Astrocyte (in vitro differentiated cells and primary cell): ENCODE measurements at places on chromosomes 2 and 18. TPM values are rescaled to one million over a fixed set of nuclear protein-coding genes. Genes with fewer than 3 reads are reported as not detected.

DNA sequence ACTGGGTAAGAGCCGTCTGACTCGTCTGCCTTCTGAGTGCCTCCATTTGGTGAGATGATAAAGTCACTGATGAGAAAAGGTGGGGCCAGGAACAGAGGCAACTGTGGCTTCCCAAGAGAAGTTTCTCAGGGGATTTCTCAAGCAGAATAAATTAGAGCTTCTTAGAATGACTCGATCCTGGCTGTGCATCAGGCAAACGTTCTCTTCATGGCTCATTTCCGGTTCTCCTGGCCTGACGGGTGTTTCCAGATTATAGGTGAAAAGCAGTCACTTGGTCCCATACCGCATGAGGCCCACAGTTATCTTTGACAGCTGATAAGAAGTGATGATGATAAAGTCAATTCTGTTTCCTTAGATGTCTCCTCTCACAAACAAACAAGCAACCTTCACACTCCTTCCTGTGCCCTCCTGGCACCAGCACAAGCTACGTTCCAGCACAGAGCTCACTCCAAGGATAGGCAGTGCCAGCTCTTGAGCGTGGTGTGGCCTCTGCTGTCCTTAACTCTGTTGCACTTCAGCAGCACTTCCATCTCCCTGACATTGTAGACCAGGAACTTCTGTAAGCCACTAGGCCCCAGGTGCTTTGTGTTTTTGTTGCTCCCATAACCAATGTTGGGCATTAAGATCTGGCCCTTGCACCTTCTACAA lies 37.8 kb upstream of the KCNF1 start:
- no peaks in the 10 kb centered on the region for H3K36me3 ChIP-seq
- H3K4me3 ChIP-seq, result no peak overlapping the region
- H3K27ac ChIP-seq, result no peak overlapping the region

- no peak for DNase-seq
- H3K4me1 ChIP-seq, result no peaks in the 10 kb centered on the region
- no peak overlapping the region for H3K27ac ChIP-seq
- no peak overlapping the region for H3K4me3 ChIP-seq
These were observed 28.8 kb downstream of the TTC39C start for GRCh38 chr18:24043403-24043802.

DNA sequence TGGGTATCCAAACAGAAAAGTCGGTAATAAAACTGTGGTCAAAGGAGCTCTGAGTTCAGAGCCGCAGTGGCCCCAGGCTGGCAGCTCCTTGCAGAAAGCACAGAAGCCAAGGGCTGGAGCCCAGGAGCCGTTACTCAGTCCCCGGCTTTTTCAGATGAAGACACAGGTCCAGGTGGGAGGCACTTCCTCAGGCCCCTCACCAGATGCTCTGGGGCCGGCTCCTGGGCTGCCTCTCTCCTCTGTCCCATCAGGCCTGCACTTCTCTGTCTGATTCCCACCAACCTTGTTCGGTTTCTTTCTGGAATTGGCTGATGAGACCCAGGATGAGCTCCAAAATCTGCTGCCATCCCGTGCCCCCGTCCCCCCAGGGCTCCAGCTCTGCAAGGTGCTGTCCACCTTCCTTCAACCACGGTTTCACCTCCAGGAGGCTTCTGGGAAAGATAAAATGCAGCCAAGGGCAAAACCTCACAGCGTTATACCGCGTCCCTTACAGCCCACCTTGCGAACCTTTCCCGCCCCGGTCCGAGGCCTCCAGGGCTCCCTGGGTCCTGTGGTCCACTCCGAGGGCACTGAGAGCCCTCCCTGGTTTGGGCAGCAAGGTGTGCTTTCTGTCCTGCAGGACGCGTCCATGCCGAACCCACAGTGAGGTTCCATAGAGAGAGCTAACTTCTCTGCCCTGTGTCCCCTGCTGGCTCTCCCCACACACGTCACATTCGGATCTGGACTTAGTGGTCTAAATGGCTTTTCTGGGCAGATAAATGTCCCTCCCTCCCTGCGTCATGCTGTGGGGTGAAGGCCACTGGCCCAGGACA lies 102.9 kb downstream of the TPO start:
- no peak for DNase-seq
- no peak overlapping the region for H3K27ac ChIP-seq
- H3K27me3 ChIP-seq, result no peaks in the 10 kb centered on the region

GRCh38 chr2:140465301-140465700 lies 1665.5 kb downstream of the LRP1B start:
- no peak for DNase-seq
- no peaks in the 10 kb centered on the region for H3K36me3 ChIP-seq
- H3K4me1 ChIP-seq, result no peaks in the 10 kb centered on the region
- H3K27ac ChIP-seq, result no peak overlapping the region
- H3K27me3 ChIP-seq, result no peaks in the 10 kb centered on the region

DNA sequence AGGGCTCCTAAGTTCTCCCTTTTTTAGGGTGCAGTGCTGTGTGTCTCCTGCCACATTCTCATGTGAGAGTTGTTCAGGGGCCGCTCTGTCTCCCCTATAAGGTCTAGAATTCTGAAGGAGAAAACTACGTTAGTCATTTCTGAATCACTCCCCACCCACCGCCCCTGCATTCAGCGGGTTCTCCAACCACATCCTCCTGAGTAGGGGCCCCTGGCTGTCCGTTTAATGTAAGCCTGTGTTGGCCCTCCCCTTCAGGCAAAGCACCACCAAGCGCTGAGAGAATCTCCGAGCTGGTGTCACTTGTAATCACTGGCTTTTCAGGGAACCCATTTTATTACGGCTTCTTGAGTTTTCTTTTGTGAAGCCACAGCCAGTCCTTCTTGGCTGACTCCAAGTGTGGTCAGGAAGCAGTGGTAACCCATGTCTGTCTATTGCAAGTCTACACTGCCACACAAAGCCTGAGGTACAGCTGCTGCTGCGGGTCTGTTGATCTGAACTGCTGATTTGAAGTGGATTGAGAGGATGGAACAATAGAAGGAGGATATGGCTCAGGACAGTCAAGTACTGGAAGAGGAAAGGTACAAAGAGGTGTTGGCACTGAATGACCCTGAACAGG lies 16.9 kb downstream of the LCT start:
- no peaks in the 10 kb centered on the region for H3K27me3 ChIP-seq
- H3K27ac ChIP-seq, result peak overlapping the region; percentile 84
- peaks cover 38% of the 10 kb centered on the region for H3K4me1 ChIP-seq
- peak overlapping the region; percentile 57 for H3K4me3 ChIP-seq
- H3K36me3 ChIP-seq, result no peaks in the 10 kb centered on the region

DNA sequence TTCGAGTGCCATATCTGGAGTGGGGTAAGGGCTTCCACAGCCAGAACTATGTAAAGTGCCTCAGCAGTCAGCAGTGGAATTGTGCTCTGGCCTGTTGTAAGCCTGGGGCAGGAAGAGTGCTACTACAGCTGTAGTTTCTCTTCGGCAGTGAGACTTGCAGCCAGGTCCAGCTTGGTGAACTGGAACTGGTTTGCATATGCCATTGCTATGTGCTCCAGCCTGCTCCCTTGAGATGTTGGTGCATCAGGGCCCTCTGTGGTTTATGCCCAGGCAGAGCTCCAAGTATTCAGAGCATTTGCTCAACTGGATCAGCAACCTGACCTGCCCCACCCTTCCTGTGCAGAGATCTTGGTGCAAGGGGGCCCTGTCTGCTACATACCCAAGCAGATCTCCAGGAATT lies 47.8 kb downstream of the ZNF804A start:
- H3K27me3 ChIP-seq, result no peaks in the 10 kb centered on the region
- H3K36me3 ChIP-seq, result no peaks in the 10 kb centered on the region
- H3K4me3 ChIP-seq, result no peak overlapping the region

- DNase-seq, result no peak
- no peak overlapping the region for H3K27ac ChIP-seq
- H3K27me3 ChIP-seq, result no peaks in the 10 kb centered on the region
- H3K36me3 ChIP-seq, result no peaks in the 10 kb centered on the region
These were observed 120.1 kb downstream of the KCNF1 start for GRCh38 chr2:11031876-11032275.

DNA sequence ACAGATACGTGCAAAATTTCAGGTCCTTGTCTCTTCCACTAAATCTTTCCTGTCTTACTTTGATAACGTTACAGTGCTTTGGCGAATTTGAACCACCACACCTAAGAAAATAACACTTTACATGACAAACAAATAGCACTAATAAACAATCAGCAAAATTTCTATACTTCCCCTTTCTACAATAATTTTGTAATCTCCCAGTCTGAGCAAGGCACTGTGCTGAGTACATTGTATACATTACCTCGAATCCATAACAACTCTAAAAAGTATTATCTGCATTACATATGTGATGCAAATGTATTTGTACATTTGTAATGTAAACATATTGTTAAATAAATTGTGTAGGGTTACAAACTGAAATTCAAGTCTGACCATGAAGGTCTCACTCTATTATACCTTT lies 49.9 kb downstream of the RTN4 start:
- no peak overlapping the region for H3K27ac ChIP-seq
- H3K4me3 ChIP-seq, result no peak overlapping the region
- H3K4me1 ChIP-seq, result peaks cover 20% of the 10 kb centered on the region
- no peaks in the 10 kb centered on the region for H3K27me3 ChIP-seq
- DNase-seq, result no peak

- no peaks in the 10 kb centered on the region for H3K27me3 ChIP-seq
- no peaks in the 10 kb centered on the region for H3K36me3 ChIP-seq
- peaks cover 5% of the 10 kb centered on the region for H3K4me1 ChIP-seq
- no peak for DNase-seq
- no peak overlapping the region for H3K4me3 ChIP-seq
- no peak overlapping the region for H3K27ac ChIP-seq
These were observed 37.3 kb downstream of the GKN2 start for GRCh38 chr2:68915393-68915792.

The ALPP gene
- 0.32 TPM in 1 of 2 replicates, not detected in the other for total RNA-seq
